ENCODE measurements at places on chromosomes 2 and 18. TPM values are rescaled to one million over a fixed set of nuclear protein-coding genes. Genes with fewer than 3 reads are reported as not detected.

Gene DSC3
- total RNA-seq: 0.86 TPM

Gene CCBE1
- 2.9 TPM for total RNA-seq

Gene LYG1
- total RNA-seq: 0.47 TPM

Gene UGT1A10
- not detected for total RNA-seq

Gene PKP4
- total RNA-seq: 62.5 TPM

Gene POLR1B
- 16.0 TPM for total RNA-seq

Gene RGPD6
- total RNA-seq: 36.1 TPM

Gene SERPINB7
- not detected for total RNA-seq

Gene HOXD13
- not detected for total RNA-seq

Gene APLF
- total RNA-seq: 4.6 TPM

Gene TAF4B
- total RNA-seq: 2.2 TPM

Gene RGPD4
- total RNA-seq: 0.06 TPM

Gene LMAN1
- total RNA-seq: 80.1 TPM

Gene ALPG
- total RNA-seq: not detected

Gene ACTR3
- 132 TPM for total RNA-seq

Gene DCAF17
- total RNA-seq: 10.7 TPM

Gene NXPH2
- total RNA-seq: not detected

Gene GALNT5
- total RNA-seq: 0.39 TPM

Gene AFF3
- 20.8 TPM for total RNA-seq

Gene STAT4
- 22.9 TPM for total RNA-seq

Gene CCL20
- not detected for total RNA-seq

Gene MREG
- 1.3 TPM for total RNA-seq

Gene ASIC4
- total RNA-seq: not detected

Gene NAT8
- total RNA-seq: not detected

Gene GPR39
- total RNA-seq: not detected

Gene RNF125
- 3.5 TPM for total RNA-seq

Gene KIAA2012
- total RNA-seq: not detected

Gene EPB41L3
- 34.8 TPM for total RNA-seq

Gene SETBP1
- 16.7 TPM for total RNA-seq

Gene SLC30A3
- 4.8 TPM for total RNA-seq

Gene GPR45
- not detected for total RNA-seq

Gene VWA3B
- total RNA-seq: not detected

Gene AP1S3
- 1.0 TPM for total RNA-seq

Gene TMEM163
- 3.5 TPM for total RNA-seq

Gene POTEI
- total RNA-seq: not detected

Gene FBXO48
- total RNA-seq: 0.60 TPM

Gene ABCG5
- not detected for total RNA-seq

Gene SGPP2
- 8.8 TPM for total RNA-seq

Gene ASB18
- total RNA-seq: 2.7 TPM

Data from left cardiac atrium (tissue), 4 donors.